AG09319 (cell line): ENCODE measurements at places on chromosomes 6 and 20.

DNA sequence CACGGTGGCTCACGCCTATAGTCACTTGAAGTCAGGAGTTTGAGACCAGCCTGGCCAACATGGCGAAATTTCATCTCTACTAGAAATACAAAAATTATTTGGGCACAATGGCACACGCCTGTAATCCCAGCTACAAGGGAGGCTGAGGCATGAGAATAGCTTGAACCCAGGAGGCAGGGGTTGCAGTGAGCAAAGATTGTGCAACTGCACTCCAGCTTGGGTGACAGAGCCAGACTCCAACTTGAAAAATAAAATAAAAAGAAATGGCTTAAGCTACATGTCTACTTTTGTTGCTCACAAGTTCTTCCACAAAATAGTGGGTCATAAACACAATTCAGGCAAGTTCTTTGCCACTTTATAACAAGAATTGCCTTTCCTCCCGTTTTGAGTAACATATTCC, 27.1 kb upstream of the B4GALT5 start:
- DNase-seq, result no peak

GRCh38 chr20:56779452-56780143, 150.5 kb downstream of the TFAP2C start:
- no peak for DNase-seq

GRCh38 chr6:136967876-136968752, 46.0 kb downstream of the SLC35D3 start:
- DNase-seq, result peak; percentile 16

DNA sequence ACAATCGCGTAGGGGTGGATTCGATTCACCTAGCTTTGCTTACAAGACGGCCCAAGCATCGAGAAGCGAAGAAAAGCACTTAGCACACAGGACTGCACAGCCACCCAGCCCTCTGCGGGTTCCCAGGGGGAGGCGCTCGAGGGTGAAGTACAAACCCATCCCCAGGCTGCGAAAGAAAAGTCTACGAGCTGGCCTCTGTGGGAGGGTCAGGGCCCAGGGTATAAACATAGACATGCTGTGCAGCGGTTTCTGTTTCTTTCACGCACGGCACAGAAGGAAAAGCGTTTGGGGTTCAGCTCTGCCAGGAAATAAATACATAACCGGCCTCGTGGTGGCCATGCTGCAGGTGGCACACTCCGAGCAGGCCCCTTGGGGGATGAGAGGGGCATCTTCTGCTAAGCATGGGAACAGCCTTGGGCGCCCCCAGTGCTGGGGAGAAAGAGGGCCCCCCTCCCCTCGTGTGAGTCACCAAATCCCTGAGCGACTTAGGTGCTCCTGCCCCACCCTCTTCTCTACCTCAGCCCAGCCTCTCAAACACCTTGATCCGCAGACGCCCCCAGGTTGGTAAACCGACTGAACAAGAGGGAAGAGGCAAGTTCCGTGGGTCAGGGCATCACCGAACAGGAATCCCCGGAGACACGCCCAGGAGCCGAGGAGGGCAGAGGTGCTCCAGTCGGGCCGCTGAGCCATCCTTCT, 91.6 kb upstream of the RIPOR2 start:
- no peak for DNase-seq

DNA sequence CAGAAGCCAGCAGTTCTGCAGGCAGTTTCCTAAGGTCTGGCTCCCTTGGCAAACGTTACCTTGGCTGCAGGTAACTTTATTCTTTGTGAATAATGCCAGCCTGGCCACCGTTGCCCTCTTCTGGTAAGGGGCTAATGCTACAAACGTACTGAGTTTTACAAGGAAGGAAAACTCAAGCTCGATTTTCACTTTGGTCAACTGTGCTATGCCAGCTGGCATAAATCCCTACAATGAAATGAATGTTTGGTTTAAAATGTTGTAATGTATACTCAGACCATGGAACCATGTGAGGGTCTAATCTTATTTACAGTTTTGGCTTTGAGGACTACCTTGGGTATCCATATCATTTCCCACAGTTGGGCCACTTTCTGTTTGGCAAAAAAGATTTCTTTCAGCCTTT, 101.4 kb downstream of the SLX4IP start:
- DNase-seq, result peak; percentile 64

DNA sequence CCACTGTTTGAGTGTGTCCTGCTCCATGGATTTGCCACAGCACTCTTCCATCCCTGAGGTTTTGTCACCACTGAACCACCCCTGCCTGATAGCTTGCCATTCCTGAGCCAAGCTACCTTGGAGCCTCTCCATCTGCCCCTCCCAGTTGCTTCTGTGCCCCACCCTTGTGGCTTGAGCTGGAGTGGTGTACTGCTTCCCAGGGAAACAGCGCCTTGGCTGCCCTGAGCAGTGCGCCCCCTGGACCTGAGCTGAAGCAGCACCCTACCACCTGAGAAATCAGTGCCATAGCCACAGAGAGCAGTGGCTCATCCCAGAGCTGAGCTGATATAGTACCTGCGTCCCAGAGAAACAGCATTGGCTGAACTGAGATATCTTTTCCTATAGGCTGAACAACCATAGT, 40.3 kb downstream of the IL22RA2 start:
- no peak for DNase-seq

GRCh38 chr6:30185846-30186484, 22.6 kb downstream of the TRIM15 start:
- DNase-seq, result no peak

- DNase-seq, result no peak
Measured at GRCh38 chr20:58772786-58773185, 77.9 kb downstream of the GNAS-AS1 start.

DNA sequence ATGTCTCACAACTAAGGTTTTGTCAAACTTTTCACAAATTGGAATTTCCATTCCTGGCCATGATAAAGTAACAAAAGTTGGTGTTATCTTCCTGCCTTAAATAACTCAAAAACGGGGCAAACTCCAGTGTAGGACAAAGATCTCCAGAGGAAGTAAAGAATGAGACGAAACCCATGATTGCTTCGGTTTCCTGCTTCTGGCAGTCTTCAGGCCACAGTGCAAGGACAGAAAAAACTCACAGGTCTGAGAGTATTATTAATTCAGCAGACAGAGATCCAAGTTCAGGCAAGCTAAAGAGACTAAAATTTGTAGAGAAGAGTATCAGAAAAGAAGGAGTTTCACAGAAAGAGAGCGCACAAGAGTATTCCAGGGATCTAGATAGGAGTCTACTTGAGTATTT, 64.8 kb upstream of the RCAN2 start:
- no peak for DNase-seq

DNA sequence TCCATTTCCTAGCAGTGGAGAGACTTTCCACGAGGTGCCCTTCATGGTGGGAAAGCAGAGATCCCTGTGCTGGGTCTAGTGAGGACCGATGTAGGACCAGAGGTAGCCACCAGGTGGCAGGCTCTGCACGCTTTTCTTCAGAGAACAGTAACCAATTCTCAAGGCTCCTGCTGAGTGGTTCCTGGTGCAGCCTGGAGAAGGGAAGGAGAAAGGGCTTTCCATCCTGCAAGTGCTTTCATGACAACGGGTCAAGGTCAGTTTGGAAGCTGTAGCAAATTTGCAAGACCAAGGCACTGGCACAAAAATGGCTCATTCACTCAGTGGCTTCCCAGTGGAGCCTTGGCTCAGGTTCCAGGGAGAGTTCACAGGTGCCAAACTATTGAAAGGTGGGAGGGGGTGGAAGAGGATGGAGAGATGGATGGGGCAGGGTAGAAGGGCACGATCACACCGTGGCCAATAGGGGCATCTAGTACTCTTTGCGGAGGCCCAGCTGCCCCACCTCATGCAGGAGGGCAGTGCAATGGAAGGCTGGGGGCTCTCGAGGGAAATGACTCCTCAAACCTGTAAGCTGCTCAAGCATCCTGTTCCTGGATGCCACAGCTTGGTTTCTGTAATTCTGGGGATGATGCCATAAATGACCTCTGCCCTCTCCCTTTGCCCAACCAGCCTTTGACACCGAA, 25.5 kb upstream of the KCNK16 start:
- peak; percentile 18 for DNase-seq

DNA sequence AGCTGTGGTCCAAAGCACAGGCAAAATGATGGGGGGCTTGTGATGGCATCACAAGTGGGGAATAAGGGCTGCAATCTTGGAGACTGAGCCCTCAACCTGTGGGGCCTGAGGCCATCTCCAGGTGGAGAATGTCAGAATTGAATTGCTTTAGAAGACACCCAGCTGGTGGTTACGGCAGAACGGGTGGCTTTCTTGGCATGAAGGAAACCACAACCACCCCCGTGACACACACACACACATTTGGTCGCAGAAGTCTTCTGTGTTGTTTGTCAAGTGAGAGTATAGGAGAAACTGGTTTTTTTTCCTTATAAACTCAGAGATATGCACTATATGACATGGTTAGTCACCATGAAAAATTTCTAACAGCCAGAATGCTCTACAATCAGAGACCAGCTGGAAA, 139.5 kb upstream of the CDH4 start:
- DNase-seq, result no peak

- DNase-seq, result no peak
Measured at GRCh38 chr6:33875141-33875581, 71.4 kb upstream of the MLN start.

- DNase-seq, result no peak
Measured at GRCh38 chr6:12333128-12333527, 43.0 kb downstream of the EDN1 start.

DNA sequence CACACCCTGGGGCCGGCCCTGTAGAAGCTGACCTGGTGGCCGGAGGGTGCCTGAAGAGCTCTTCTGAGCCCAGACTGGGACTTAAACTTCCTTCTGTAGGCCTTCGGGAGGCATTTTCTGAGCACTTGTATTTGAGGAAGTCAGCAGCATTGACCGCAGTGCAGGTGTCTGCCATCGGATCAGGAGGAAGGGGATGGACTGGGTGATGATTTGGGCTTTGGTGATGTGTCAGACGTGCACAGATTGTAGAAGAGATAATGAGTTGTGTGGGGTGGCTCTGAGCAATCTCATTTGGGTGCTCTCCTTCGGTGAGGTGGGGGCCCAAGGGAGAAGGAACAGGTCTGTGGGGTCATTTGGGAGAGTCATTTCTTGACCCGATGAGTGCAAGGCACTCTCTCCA, 150.9 kb downstream of the ARID1B start:
- no peak for DNase-seq

DNA sequence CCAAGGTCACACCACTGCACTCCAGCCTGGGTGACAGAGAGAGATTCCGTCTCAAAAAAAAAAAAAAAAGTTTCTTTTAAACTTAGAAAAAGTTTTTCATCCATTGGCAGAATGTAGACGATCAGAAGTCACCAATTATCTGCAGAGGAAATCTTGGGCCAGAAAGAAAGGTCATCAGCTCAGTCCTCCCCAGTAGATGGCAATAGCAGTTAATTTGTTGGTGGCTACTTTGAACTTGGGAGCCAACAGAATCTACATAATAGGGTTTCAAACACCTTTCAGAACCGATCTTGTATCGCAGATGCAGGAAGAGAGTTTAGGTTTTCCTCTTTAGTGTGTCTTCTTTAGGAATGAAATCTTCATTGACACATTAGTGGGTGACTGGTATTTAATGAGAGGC, 41.7 kb downstream of the LBP start:
- DNase-seq, result no peak

DNA sequence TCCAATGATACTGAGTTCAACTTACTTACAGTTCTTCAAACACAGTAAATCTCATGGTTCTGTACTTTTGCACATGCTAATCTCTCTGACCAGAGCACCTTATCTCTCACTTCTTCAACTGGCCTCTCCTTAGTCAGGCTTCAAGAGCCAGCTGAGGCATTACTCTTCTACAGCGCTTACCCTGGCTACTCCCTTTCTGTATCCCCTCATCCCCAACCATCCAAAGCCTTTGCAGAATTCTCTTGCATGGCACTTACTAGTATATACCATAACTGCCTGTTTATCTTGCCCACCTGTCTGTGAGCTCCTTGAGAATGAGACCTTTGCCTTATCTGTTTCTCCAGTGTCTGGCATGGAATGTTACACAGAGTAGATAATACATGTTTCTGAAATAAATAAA, 49.2 kb downstream of the SESN1 start:
- no peak for DNase-seq

DNA sequence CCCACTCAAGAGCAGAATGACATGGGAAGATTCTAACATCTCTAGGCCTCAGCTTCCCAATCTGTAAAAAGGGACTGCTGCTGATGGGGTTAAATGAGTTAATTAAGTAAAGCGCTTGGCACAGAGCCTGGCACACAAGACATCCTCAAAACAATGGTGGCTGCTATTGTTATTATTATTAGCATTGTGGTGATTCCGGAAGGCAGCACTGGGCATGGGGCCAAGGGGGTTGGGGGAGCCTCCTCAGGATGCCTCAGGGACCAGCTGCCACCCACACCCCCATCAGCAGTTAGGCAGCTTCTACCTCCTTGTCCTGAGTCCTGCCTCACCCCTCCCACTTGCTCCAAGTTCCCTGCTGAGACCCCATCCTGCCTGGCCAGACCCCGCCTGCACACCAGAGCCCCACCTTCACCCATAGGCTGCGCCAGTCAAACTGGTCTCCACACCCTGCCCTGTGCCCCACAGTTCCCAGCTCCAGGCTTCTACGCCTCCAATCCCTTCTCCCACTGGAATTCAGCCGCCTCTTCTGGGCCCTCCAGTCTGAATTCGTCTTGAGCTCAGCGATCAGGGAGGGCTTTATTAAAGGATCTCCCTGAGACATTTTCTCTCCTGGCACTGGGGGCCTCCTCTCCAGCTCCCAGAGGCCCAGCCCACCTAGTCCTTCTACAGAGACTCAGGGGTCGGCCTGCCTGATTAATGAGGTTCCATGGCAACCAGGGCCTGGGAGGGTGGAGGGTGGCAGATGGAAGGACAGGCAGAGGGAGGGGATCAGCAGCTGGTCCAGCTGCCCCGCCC, 1.5 kb downstream of the E2F1 start:
- no peak for DNase-seq

- no peak for DNase-seq
Measured at GRCh38 chr20:51574248-51575033, 31.9 kb upstream of the NFATC2 start.
